ENCODE measurements at places on chromosomes 5 and 9. TPM values are rescaled to one million over a fixed set of nuclear protein-coding genes. Genes with fewer than 3 reads are reported as not detected.

DNA sequence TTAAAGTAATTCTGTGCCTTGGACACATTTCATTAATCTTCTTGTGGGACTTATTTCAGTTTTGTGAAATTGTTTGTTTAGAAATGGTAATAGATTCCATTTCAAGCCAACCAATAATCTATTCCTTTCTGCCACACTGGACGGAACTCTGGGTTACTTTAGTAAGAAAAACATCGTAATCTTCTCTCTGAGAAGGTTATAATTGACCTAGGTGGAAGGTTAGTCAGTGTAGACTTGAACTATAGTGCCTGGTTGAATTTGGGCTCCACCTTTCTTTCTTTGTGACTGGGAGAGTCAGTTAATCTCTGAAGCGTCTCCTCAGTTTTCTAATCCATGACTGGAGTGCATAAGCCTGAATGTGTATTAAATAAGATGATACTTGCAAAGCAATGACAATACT lies 89.7 kb upstream of the PRLR start:
- no peak for DNase-seq

- no peak for DNase-seq
Observed at GRCh38 chr9:97556036-97556720, 54.7 kb downstream of the TMOD1 start.

Gene NMUR2
- not detected for total RNA-seq

DNA sequence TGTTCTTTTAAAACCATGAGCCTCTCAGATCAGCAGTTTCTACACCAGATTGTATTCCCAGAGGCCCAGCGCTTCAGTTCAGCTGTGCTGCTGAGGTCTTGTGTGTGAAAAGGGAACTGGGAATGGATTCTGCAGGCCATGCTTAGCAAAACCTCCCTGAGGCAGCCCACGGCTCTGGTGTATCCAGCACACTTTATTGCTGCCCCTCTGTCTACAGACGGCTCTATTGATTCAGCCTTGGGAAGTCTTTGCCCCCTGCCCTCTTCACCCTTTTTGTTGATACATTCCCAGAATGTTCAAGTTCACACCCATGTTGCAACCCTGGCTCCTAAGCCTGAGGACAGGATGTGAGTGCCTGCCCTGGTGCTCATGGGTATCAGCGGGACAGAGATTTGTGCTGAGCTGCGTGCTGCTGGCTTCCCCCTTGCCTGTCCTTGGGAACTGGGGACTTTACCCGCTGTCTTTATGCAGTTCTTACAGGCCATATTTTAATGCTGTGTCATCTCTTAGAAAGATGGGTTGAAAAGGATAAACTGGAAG lies 37.3 kb downstream of the ARHGAP26 start:
- no peak for DNase-seq

Measured in H7 (cell line).